Activated CD8-positive, alpha-beta T cell treated with anti-CD3 and anti-CD28 coated beads, Interleukin-2, amount 10 ng/mL, durations not matched to agents 7 days and 5 days (primary cell): ENCODE measurements at places on chromosomes 13 and 19. TPM values are rescaled to one million over a fixed set of nuclear protein-coding genes. Genes with fewer than 3 reads are reported as not detected.

Gene IGFL1
- total RNA-seq, result not detected

DNA sequence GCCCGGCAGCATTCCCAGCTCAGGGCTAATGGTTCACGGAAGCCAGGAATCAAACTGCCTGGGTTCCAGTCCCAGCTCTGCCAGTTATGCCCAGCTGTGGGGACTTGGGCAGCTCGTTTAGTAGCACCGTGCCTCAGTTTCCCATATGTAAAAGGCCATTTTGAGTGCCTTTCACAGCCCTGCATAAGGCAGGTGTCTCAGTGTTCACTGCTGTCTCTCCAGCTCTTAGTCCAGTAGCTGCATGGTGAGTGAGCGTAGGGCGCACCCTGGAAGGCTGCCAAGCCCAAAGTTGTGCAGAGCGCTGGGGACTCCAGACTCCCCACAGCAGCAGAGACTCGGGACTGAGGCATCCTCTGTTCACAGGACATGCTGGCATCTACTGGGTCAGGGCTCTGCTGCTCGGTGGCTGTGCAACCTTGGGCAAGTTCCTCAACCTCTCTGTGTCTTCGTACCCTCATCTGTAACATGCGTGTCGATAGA is 5.5 kb downstream of the RPL28 start:
- no peaks in the 10 kb centered on the region for H3K27me3 ChIP-seq
- no peak overlapping the region for H3K27ac ChIP-seq
- no peak for DNase-seq

DNA sequence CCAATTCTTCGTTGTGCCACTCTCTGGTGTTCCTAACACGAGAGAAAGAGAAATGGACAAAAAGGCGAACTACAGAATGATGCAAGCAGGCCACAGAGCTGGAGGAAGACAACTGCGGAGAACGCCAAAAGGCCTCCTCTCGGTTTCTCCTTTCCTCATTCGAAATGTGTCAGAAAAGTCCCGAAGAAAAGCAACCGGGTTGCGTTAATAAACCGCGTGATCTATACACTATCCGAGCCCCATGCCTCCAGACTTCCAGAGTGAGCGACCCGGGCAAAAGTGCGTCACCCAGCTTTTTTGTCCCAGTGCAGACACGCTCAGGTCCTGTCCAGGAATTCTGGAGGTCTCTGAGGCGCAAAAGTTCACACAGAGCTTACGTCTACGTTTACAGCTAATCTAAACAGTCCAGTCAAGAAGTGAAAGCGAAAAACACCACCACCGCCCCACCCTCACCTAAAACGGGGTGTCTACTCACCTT is 413 bp downstream of the N4BP2L2 start:
- H3K4me1 ChIP-seq, result peaks cover 45% of the 10 kb centered on the region
- H3K27ac ChIP-seq, result peak overlapping the region; percentile 98
- peak overlapping the region; percentile 97 for H3K4me3 ChIP-seq
- peaks cover 40% of the 10 kb centered on the region for H3K36me3 ChIP-seq
- DNase-seq, result no peak

DNA sequence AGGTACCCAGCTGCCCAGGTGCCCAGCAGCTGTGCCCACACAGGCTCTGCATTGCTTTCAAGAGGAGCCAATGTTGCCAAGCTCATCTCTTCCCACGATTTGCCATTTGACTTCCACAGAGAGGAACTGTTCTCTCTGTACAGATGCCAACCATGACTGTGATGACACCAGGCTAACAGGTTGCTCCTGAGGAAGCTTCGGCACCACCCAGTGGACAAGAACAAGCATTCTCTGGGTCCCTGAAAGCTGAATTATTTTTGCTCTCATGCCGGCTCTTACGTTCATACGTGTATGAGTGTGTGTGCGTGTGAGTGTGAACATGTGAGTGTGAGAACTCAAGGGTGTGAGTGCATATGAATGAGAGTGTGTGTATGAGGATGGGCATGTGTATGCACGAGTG is 535.2 kb downstream of the LIG4 start:
- no peak overlapping the region for H3K27ac ChIP-seq
- H3K27me3 ChIP-seq, result no peaks in the 10 kb centered on the region
- H3K36me3 ChIP-seq, result no peaks in the 10 kb centered on the region
- H3K4me3 ChIP-seq, result no peak overlapping the region
- no peaks in the 10 kb centered on the region for H3K4me1 ChIP-seq

DNA sequence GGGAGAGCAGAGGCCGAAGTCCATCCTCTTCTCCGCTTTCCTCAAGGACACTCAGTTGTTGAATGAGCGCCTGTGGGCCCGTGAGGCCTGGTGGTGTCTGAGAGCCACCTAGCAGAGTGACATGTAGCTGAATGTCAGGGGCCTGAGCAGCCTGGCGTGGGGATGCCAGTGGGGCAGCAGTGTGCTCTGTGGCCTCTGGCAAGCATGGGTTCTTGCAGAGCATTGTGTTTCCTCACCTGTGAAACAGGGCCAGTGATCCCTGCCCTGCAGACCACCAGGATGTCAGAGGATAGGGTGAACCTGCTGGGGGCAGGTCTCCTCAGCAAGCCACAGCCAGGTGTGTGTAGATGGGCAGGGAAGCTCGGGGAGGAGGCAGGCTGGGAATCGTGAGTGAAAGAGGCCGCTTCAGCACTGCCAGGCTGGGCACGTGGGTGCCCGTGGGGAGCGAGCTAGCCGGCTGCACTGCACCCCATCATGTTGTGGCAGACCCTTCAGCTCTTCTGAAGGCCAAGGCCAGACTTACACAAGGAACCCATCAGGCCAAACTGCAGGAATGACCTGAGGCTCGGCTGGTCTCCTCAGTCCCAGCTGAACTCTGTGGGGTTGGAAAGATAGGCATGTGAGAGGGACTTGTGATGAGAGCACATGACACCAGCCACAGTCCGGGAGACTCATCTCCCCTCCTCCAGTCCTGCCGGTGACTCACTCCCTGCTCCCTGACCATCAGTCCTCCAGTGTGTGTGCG is 5.0 kb downstream of the PPP1R37 start:
- H3K27ac ChIP-seq, result peak overlapping the region; percentile 43
- H3K27me3 ChIP-seq, result no peaks in the 10 kb centered on the region
- H3K4me1 ChIP-seq, result peaks cover 64% of the 10 kb centered on the region
- no peak for DNase-seq

GRCh38 chr19:33211794-33212435 is 13.7 kb downstream of the SLC7A10 start:
- H3K27me3 ChIP-seq, result no peaks in the 10 kb centered on the region
- H3K4me1 ChIP-seq, result no peaks in the 10 kb centered on the region
- no peak overlapping the region for H3K4me3 ChIP-seq
- H3K27ac ChIP-seq, result no peak overlapping the region
- H3K36me3 ChIP-seq, result no peaks in the 10 kb centered on the region
- no peak for DNase-seq

DNA sequence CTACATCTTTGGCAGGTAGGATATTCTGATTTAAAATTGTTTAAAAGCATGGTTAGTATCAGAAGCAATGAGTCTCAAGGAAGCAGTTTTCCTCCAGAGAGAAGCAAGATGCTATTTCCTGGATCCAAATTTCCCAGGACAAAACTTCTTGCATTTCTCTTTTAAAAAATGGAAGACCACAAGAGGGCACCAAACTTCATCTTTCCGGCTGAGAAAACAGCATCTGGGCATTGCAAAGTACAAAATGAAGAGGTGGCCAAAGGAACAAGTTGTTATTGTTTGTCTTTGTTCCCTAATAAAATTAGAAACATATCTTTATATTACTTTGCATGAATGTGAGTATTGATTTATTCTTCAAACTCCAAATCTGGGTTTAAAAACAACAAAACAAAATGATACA is 60.0 kb upstream of the LRCH1 start:
- no peaks in the 10 kb centered on the region for H3K4me1 ChIP-seq
- H3K36me3 ChIP-seq, result no peaks in the 10 kb centered on the region
- no peaks in the 10 kb centered on the region for H3K27me3 ChIP-seq
- H3K4me3 ChIP-seq, result no peak overlapping the region

Gene MAST3
- 22.9 TPM for total RNA-seq

GRCh38 chr13:111359237-111359915 is 38.9 kb downstream of the TEX29 start:
- peaks cover 10% of the 10 kb centered on the region for H3K27me3 ChIP-seq
- H3K4me1 ChIP-seq, result peaks cover 3% of the 10 kb centered on the region
- no peak overlapping the region for H3K27ac ChIP-seq

DNA sequence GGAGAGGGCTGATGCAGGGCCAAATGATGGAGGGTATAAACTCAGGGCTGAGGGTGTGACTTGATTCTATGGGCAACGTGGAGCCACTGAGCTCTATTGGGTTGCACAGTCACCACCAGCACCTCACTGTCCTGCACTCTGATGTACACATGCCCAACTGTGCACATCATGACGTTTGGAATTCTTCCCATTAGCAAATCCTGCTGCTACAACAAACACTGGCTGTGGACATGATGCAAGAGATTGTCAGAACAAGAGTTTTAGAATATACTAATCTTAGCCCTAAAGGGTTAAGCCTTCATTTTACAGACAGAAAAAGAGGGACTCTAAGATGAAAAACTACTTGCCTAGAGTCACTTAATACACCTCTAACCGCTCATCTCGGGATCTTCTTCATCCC is 2.4 kb upstream of the TTYH1 start:
- peaks cover 10% of the 10 kb centered on the region for H3K4me1 ChIP-seq
- H3K27ac ChIP-seq, result no peak overlapping the region
- no peak for DNase-seq
- H3K27me3 ChIP-seq, result peaks cover 36% of the 10 kb centered on the region
- H3K36me3 ChIP-seq, result peaks cover 7% of the 10 kb centered on the region
- H3K4me3 ChIP-seq, result no peak overlapping the region

DNA sequence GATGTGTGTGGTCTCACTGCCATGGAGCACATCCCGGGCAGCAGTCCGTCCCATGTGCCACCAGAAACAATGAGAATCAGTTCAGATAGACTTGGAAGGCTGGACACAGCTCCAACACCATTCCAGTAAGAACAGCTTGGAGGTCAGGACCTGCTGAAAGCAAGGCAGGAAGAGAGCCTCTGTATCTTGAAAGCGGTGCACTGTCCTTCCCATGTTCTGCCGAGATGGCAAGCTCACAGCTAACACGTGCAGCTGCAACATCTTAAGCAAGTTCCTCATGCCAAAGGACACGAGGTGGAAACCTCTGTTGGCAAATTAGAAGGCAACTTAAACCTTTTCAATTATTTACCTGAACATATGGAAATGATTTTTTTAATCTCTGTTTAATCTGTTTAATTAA is 175.4 kb downstream of the DLEU7 start:
- no peaks in the 10 kb centered on the region for H3K4me1 ChIP-seq
- DNase-seq, result no peak
- no peak overlapping the region for H3K27ac ChIP-seq
- H3K36me3 ChIP-seq, result no peaks in the 10 kb centered on the region
- peaks cover 3% of the 10 kb centered on the region for H3K27me3 ChIP-seq
- no peak overlapping the region for H3K4me3 ChIP-seq

Gene NOVA2
- not detected for total RNA-seq

Gene PPM1N
- 3.2 TPM for total RNA-seq

Gene KLF1
- 0.21 TPM for total RNA-seq
